ENCODE measurements at places on chromosomes 3 and 15.

DNA sequence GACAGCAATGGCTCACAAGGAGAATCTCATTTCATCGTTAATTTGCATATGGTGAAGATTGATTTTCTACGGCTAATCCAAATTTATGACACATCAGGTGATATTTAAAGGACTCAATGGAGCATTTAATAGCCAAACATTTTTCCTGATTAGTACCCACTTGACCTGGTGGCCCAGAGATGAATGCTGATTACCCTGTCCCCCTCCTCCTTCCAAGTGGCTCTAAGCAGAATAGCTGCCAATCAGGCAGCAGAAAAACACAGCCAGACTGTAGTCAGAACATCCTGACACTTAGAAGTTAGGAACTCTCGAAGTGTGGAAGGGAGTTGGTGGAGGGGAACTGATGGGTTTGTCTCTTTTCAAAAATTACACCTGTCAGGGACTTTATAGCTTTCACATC, 302.5 kb downstream of the ZNF621 start:
- no peak for DNase-seq

- DNase-seq: no peak
Measured at GRCh38 chr15:63035977-63036376, 6.6 kb upstream of the TPM1 start.

- no peak for DNase-seq
Measured at GRCh38 chr3:185153861-185154629, 1.2 kb upstream of the C3orf70 start.

DNA sequence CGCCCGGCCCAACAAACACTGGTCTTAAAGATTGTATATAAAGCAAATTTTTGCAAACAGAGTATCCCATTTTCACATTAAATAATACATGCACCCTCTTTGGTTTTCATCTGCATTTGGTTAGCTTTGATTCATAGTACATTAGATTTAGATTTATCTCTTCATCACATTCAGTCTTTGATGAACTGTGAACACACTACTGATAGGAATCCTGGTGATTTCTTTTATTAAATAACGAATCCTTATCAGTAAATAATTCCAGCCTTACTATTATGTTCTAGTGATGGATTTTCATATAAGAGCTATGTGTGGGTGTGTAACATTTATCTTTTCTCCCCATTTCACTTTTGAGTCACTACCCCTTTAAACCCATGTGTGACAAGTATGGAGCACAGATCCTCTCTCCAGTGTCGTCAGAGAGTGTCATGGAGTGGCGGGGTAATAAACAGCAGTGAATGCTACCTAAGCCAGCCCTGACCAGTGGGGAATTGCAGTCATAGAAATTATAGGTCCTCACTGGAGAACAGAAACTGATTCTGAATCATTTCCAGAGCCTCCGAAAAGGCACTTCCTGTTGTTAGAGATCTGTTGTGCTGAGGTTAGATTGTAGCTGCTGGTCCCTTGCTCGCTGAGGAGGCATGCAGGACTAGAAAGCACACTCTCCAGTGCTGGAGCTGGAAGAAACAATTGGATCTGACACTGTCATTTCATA, 22.0 kb downstream of the SLC7A14 start:
- no peak for DNase-seq

DNA sequence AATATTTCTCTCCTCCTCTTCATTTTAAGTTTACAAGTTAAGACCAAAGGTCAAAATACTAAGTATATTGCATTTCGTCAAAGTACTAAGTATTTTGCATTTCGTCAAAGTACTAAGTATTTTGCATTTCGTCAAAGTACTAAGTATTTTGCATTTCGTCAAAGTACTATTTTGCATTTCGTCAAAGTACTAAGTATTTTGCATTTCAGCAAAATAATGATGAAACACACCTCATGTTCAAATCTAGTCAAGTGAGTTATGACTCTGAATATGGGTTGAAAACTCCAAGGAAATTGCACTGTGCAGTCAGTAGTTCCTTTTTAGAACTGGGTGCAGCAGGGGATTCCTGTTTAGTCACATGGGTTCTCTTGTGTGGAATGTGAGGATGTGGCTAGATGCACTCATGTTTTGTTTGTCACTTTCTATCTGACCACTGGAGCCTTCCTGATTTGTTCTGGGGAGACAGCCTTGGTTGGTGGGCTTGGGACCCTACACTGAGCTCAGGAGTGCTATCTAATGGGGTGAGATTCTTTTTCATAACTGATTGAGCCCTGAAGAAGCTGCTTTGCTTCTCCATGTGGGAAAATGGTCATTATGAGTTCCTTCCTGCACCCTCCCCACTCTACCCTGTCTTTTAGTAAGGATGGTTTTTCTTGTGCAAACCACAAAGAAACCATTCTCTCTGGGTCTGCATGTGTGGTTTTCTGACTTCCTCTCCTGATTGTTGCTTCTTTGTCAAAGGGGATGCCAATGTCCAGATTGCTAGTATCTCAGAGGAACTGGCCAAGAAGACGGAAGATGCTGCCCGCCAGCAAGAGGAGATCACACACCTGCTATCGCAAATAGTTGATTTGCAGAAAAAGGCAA, 73.4 kb downstream of the CCK start:
- DNase-seq: no peak

DNA sequence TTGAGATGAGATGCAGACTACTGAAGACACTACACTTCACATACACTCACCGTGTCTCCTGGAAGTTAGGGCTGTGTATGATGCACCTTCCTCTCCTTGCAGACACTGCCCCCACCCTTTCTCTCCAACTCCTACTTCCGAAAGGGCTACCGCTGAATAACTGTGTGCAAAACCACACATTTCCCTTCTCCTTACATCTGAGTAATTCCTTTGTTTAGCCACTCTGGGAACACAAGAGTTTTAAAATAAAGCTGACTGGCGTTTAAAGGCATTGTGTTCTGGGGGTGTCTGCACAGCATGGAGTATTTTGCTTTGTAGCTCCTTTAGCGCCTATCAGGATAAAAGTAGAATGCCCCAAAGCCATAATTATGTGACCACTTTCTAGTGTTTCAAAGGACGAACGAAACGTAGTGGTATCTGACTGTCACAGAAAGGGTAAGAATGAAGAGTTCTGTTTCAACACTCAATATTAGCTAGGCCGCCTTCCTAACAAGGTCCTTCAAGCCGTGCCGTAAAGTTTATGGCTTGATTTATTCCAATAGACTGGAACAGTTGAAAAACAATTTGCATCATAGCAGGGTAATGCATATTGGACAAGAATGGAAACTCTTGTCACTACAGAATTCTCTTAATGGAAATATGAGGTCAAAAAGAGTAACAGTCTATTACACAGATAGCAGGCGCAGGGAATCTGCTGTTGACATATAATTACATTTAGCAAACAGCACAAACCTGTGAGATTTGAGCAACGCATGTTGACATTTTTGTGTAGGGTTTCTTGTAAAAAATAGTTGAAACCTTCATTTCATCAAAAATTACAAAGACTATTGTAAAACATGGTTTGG, 619.9 kb downstream of the FOXP1 start:
- no peak for DNase-seq

DNA sequence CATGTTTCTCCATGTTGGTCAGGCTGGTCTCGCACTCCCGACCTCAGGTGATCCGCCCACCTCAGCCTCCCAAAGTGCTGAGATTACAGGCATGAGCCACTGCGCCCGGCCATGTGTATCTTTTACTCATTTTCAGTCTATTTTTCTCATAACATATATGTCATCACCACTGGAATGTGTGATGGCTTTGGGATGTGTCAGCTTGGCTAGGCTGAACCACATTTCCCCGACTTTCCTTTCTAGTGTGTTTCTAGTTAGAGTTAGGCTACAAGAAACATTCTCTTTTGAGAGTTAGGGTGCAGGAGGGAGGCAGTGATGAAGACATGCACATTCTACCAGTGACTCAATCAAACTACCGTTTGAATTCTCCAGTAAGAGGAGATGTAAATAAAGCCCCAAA, 444.9 kb upstream of the THBS1 start:
- no peak for DNase-seq

DNA sequence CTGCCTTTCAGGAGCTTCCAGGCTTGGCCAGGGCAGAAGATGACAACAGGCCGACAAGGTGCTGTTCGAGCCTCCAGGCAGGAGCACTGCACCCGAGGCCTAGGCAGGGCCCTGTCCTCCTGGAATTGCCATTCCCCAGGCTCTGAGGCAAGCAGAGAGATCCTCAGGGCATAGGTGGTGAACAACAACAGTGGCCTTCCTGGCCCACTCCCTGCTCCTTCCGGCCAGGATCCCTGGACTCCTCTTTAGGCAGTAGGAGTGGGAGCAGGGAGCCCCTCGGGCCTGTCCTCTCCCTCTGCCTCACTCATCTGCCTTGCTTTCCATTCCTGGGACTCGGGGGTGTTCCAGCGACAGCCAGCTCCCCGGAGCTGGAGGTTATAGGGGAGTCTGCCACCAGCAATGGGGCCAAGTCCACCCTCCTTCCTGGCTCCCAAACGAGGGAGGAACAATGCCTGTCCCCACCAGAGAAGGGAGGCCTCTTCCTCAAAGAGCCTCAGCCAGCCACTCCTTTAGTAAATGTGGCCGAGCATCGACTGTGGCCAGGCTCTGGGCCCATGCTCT, 135.0 kb downstream of the NUP210 start:
- no peak for DNase-seq

- DNase-seq: no peak
Measured at GRCh38 chr15:70049701-70050301, 47.9 kb downstream of the TLE3 start.

DNA sequence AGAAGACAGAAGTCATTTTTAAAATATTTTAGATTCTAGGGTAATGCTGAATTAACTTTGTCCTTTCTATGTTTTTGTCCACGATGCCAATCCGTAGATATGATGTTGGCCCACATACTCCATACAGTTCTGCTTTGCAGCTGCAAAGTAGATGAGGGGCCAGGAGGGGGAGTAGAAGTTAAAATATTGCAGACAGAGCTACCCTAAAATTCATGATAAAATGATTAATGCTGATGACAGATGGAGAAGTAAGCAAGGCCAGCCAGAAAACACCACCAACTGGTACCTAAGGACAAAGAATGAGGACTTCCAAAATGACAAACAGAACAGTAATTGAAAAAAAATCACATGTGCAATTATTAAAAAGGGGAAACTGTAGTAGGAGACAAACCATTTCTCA, 756.6 kb upstream of the ARPP21 start:
- no peak for DNase-seq

GRCh38 chr3:188124184-188124583, 29.8 kb upstream of the LPP start:
- no peak for DNase-seq

DNA sequence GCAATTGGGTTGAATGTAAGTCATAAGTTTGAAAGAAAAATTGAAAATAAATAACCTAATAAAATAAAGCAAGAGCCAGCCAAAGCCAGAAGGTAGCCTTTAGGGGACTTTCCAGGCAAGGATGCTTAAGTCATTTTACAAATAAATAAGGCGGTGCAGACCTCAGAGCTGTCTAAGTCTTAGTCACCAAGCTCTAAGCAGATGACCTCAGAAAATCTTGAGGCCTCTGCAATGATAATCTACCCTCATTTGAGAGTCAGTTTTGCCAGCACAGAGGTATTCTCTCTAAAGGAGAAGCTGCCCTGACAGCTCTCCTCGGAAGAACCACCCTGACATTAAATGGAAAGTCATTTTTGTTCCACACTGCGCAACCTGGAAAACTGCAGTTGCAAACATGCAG, 113.9 kb downstream of the OXNAD1 start:
- no peak for DNase-seq

Data from activated CD4-positive, alpha-beta T cell treated with anti-CD3 and anti-CD28 coated beads for 1 hour (primary cell).